ENCODE measurements at places on chromosomes 12 and 14.

GRCh38 chr12:13561923-13562322 is 365.4 kb downstream of the EMP1 start:
- no peak for DNase-seq

DNA sequence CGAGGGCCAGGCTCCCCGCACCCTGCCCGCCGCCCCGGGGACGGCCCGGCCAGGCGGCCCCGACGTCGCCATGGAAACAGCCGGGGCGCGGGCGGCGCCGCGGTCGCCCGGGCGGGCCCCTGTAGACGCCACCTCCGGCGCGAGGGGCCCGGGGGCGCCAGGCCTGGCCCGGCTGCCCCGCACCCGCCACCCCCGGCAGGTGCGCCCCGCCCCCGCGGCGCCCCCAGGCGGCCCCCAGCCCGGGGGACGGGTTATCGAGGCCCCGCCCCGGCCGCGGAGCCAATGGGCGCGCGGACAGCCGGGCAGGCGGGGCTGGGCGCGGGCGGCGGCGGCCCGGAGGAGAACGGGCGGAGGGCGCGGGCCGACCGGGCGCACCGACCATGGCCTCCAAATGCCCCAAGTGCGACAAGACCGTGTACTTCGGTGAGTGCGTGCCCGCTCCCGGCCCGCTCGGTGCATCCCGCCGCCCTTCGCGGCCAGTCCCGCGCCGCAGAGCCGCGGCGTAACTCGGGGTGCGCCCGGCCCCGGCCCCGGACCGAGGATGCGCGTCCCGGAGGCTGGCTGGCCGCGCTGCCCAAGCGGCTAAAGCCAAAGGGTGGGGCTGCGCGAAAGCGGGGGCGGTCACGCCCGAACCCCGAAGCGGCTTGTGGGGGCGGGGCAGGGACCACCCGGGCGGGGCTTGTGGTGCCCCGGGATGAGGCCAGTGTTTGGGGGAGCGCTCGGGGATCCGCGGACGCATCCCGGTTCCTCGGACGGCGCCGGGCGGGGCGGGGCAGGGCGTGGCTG is at the start of gene CRIP2:
Gene CRIP2, plus strand, starts transcription at position 339 of the 786 bp plus-strand sequence. Its CDS starts 42 bp downstream, at position 381.
- no peak for DNase-seq

GRCh38 chr12:45336762-45337596 is 121.1 kb downstream of the ANO6 start:
- peak; percentile 59 for DNase-seq

GRCh38 chr12:4212845-4213244 is 60.7 kb upstream of the CCND2 start:
- DNase-seq: no peak

GRCh38 chr12:85616201-85616600 is 220.0 kb downstream of the RASSF9 start:
- DNase-seq: no peak

- DNase-seq: no peak
Measured at GRCh38 chr14:87494010-87494409, 499.0 kb downstream of the GALC start.

DNA sequence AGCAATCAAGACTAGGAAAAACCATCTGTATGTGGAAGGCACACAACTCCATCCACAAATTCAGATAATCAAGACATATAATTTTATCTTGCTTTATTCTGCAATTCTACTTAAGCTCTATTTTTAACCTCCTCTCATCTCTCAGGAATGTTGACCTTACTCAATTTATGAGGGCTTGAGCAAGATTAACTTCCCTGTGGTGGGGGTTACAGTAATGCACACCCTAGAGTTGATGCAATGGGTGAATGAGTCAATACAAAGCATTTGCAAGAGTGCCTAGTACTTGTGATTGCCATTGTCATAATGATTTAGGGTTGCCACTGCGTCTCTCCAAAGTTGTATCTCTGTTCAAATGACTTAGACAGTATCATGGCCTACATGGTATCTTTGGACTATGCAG is 1598.4 kb upstream of the TMEM132C start:
- DNase-seq: no peak

GRCh38 chr12:121443193-121443870 is 43.4 kb downstream of the RNF34 start:
- peak; percentile 97 for DNase-seq

- no peak for DNase-seq
Measured at GRCh38 chr12:92143258-92143657, 2.4 kb downstream of the BTG1 start.

- no peak for DNase-seq
Measured at GRCh38 chr14:68594737-68595380, 198.0 kb downstream of the ZFP36L1 start.

GRCh38 chr14:57209561-57209960 is 59.1 kb downstream of the EXOC5 start:
- no peak for DNase-seq

GRCh38 chr12:102793921-102794320 is 123.1 kb downstream of the PAH start:
- DNase-seq: no peak

GRCh38 chr12:98399532-98399931 is 115.9 kb upstream of the TMPO start:
- peak; percentile 88 for DNase-seq

- no peak for DNase-seq
Measured at GRCh38 chr12:124738636-124739467, 124.8 kb downstream of the SCARB1 start.

- DNase-seq: peak; percentile 70
Measured at GRCh38 chr14:96502621-96503305, 581 bp downstream of the PAPOLA start.

DNA sequence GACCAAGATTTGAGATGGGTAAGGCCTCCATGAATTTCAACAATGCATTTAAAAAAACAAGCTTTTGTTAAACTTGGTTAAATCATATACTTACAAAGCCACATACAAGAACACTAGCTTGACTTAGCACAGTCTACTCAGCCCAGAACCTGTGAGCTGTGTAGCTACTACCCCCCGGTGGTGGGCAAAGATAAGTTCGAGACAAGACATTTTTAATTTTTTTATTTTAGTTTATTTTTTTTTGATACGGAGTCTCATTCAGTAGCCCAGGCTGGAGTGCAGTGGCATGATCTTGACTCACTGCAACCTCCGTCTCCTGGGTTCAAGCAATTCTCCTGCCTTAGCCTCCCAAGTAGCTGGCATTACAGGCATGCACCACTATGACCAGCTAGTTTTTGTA is 3.7 kb upstream of the NECAP1 start:
- peak; percentile 80 for DNase-seq

GRCh38 chr14:40618225-40618898 is 988.3 kb upstream of the LRFN5 start:
- no peak for DNase-seq

DNA sequence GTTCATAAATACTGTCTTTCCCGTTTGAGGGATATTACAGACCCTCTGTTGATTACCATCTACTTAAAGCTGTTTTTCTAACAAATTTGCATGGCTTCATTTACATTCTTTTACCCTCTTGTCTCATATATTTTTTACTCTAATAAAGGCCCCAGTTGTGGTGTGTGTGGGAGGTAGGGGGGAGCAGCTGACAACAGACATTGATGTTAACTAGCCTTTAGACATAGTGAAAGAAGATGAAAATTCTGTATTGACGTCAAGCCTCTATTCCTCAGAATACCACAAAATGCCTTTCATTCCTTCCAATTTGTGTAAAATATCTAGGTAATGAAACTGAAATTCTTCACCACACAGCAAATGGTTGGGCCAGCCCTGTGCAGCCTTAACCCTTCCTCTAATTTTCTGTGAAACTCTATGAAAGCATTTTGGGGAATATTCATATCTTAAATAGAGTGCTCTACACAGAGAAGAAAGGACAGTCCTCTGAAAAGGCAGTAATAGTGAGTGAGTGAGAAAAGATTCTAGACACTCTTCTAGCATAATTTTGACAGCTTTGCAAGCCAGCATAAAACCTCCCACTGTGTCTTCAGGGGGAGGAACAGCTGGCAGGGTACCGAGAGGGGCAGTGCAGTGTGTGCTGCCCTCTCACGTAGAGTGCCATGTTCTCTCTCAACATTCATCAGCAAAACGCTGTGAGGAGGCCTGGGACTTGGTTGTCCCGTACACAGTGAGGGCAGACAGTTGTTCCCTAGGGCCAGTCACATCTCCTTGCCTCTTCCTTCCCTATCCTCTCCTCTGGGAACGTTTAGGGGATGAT is 20.1 kb upstream of the CERS5 start:
- DNase-seq: peak; percentile 52

DNA sequence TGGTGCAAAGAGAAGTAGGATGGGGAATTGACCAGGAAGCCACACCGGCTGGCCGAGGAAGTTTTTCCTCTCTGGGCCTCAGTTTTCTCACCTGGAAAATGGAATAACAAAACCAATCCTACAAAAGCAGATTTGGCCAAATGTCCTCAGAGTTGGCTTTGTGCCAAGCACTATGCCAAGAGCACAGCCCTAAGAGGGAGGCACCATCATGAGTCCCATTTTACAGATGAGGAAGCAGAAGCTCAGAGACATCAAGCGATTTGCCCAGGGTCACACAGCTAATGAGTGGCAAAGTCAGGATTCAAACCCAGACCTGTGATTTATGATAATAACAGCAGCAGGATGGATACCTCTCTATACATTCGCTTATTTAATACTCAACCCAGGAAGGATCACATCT is 27.3 kb downstream of the RASAL1 start:
- no peak for DNase-seq

GRCh38 chr14:64554556-64554955 is 4.8 kb downstream of the PPP1R36 start:
- DNase-seq: peak; percentile 84

- DNase-seq: no peak
Measured at GRCh38 chr12:13788626-13789025, 192.8 kb downstream of the GRIN2B start.

- no peak for DNase-seq
Measured at GRCh38 chr14:37588667-37588955, 6.4 kb downstream of the FOXA1 start.

- DNase-seq: no peak
Measured at GRCh38 chr12:112130441-112130998, 5.2 kb downstream of the TRAFD1 start.

- DNase-seq: no peak
Measured at GRCh38 chr14:76126076-76126475, 25.6 kb upstream of the GPATCH2L start.

DNA sequence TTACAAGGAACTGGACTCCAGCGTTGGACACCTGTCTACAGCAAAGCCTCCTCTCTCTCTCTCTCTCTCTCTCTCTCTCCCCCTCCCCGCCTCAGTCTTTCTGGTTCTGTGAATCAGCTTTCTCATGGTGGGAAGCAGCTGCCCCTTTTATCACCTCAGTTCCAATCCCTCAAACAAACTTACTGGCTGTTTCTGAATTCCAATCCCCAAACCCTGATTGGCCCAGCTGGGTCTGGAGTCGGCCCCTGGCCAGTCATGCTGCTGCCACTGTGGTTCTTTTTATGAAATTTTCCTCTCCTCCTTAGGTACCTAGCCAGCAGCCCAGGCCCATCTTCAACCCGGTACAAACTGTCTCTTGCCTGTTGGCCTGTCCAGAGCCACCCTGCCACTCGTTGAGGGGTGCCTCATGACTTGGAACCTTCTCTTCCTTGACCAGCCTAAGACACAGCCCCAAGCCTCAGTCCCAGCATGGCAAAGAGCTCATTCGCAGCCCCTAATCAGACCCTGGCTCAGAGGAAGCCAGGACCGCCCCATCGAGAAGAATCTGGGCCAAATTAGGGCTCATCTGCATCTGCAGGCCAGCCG is 9.4 kb upstream of the MORN3 start:
- peak; percentile 68 for DNase-seq

GRCh38 chr14:106218174-106218573 is 691.8 kb downstream of the TMEM121 start:
- no peak for DNase-seq

DNA sequence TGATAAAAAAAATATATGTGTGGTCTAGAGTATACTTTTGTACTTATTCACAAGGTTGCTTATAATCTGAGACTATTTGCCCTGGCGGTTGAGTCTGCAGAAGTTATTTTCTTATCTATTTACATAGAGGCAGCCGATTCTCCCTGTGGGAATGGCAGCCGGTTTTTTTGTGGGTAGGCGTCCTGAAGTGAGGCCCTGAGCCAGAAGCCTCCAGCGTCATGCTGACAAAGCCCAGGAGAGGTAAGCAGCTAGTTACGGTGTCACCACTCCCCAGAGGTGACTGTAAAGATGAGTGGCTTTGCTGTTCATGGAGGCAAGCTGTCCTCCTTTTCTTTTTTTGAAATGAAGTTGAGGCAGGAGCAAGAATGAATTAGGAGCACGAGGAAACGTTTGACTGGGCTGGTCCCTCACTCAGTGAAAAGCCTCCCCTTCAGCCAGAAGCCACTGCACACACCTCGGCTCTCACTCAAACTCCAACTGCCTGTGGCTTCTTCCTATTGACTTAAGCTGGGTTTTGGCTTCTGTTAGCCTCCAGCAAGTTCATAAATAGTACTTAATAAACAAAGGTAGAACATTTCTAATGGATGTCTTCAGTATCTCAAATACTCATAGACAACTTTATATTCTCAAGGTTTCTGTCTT is 21.5 kb downstream of the PAX9 start:
- DNase-seq: no peak

DNA sequence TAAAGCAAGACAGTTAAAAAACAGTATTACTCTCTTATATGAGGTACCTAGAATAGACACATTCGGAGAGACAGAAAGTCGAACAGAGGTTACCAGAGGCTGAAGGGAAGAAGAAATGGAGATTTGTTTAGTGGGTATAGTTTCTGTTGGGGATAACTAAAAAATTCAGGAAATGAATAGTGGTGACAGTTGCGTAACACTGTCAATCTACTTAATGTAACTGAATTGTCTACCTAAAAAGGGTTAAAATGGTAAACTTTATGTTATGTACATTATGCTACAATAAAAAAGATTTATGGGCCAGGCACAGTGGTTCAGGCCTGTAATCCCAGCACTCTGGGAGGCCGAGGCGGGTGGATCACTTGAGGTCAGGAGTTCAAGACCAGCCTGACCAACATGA is 30.6 kb upstream of the SLC6A13 start:
- no peak for DNase-seq

DNA sequence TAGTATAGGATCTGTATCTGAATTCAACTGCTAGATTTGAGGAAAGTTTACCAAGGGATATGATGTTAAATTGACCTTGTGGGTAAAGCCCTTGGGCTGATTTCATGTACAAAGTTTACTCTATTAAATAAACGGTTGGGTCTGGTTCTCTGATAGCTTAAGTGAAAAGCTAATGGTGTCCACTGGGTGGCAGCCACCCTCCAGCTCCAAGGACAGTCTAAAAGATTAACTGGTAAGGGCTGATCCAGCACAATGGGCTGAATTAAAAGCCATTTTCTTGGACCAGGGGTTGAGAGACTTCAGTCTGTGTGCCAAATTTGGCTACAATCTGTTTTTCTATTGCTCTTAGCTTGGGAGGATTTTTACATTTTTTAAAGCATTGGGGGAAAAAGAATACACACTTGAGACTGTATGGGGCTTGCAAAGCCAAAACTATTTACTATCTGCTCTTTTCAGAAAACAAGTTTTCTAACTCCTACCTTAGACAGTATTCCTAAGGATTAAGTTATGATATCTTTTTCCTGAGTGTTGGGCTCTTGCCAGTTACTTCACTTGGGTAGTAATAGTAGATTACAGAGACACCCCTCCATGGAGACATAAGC is 116.5 kb downstream of the GPHN start:
- DNase-seq: peak; percentile 68
